ENCODE measurements at places on chromosomes 13 and 19.

DNA sequence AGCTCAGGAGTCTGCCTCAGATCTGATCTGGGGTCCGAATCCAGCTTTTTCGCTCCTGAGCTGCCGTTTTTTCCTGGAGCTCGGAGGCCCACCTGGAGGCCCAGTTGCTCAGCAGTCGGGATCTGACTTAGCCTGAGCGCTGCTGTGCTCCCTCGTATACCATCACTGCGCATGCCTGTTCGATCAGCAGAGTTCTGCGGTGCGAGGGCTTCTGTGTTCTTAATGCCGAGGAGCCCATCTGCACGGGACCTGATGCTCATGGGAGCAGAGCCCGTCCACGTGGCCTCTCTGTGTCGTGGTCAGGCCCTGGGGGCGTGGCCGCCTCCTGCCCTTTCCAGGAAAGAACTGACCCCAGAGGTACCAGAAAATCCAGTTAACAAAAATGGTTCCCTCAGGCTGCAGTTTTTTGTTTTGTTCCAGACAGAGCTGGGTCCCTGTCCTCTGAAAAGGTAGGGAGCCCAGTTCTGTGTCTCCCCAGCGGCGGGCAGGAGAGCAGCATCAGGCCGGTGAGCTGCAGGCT is 57.4 kb downstream of the MCF2L start:
- no peak for DNase-seq

DNA sequence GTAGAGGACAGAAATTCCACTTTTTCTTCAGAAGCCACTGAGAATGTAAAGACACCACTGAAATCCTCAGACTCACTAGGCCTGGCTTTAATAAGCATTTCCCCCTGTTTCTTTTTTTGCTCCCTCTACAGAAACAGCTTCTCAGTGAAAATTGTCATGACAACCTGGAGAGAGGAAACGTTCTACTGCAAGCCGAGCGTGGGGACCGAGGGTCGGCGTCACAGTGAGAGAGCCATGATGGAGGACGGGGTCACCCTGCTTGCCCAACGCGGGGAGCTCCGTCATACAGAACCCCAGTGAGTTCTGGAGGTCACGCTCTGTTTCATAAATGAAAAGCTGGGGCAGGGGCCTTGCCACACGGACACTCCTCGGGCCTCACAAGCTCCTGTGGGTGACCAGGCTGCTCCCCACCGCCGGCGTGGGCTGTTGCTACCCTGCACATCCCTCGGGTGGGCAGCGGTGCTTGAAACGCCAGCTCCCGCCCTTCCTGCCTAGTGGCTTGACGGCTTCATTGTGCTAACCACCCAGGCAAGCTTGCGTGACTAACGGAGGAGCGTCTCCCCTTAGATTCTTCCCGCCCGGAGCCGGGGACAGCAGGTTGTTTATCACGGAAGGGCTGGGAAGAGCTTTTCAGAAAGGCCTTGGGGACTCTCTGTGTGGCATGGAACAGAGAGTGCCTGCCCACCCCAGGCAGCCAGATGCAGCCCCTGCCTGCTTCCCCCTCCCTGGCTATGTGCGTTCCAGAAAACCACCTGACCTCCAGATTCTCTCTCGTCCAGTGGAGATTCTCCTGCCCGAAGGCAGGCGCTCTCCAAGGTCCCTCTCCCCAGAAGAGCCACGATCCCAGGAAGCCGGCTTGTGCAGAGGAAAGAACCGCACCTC is 153.6 kb downstream of the KATNAL1 start:
- DNase-seq: no peak

GRCh38 chr13:113919761-113920559 is 53.9 kb downstream of the C13orf46 start:
- DNase-seq: no peak

GRCh38 chr13:94329277-94329676 is 150.2 kb downstream of the DCT start:
- DNase-seq: no peak

DNA sequence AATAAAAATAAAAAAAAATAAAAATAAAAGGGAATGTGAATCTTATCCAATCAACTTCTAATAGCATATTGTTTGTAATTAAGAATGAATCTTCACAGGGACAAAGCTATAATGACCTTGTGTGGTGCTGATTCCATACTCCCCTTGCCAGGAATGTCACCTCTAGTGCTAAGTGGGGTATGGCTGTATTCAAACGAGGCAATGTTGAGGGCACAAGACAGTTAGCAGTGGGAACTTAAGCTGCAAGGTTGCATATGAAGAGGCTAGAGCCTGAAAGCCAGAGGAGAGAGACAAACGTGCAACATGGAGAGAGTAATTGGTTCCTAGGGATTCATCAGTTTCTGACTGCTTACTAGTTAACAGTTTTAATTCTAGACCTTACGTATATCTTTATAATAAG is 43.9 kb upstream of the CSNK1A1L start:
- DNase-seq: no peak

GRCh38 chr13:27605610-27606200 is 14.6 kb downstream of the LNX2 start:
- DNase-seq: no peak

DNA sequence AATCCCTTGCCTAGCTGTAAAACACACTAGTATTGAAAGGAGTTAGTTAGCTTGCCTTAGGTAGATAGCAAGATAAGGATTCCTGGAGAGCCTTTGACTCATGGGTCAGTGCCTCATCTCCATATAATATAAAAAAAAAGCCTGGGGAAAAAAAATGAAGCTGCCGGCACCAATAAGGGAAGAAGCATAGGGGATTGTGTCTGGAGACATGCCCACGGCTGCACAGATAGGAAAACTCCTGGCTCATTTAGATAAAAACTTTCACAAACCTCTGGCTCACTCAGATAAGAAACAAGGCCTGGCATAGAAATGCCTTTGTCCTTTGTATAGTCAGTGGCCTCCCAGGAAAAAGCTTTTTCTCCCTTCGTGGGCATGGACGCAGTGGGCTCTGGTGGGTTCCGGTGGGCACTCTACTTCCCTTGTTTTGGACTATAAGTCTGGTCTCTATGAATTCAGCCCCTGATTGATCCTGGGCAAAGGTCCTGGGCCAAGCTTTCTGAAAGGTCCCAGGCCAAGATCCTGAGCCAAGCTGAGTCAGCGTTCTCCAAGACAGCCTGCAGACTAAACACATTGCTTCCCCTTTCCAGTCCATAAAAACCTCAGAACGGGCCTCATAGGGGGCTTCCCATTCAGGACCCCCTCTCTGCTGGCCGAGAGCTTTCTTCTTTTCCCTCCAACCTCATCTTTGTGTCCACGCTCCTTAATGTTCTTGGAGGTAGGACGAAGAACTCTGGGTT is 4.9 kb upstream of the OR7A17 start:
- no peak for DNase-seq

- no peak for DNase-seq
Measured at GRCh38 chr13:110562036-110562597, 595 bp upstream of the RAB20 start.

- no peak for DNase-seq
Measured at GRCh38 chr19:40192758-40193586, 1.7 kb downstream of the MAP3K10 start.

GRCh38 chr13:77040835-77041234 is 13.9 kb upstream of the FBXL3 start:
- DNase-seq: no peak

DNA sequence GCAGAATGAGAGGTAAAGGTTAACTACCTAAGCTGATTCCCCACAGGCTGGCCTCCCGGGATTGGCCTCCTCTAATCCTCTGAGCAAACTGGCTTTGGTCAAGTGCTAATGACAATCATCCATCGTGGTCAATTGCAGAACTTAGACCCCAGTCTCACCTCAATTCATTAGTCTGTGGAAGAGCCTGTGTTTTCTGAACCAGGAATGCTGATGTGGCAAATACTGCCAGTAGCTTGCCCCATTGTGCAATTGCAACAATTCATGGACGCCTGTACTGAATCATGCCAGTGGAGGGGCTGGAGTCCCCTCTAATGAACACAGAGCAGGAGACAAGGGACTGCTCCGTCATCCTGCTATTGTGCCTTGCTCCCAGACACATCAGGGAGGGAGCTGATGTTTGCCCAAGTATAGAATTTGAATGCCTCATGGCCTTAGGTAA is 1256.5 kb downstream of the EFNB2 start:
- no peak for DNase-seq

DNA sequence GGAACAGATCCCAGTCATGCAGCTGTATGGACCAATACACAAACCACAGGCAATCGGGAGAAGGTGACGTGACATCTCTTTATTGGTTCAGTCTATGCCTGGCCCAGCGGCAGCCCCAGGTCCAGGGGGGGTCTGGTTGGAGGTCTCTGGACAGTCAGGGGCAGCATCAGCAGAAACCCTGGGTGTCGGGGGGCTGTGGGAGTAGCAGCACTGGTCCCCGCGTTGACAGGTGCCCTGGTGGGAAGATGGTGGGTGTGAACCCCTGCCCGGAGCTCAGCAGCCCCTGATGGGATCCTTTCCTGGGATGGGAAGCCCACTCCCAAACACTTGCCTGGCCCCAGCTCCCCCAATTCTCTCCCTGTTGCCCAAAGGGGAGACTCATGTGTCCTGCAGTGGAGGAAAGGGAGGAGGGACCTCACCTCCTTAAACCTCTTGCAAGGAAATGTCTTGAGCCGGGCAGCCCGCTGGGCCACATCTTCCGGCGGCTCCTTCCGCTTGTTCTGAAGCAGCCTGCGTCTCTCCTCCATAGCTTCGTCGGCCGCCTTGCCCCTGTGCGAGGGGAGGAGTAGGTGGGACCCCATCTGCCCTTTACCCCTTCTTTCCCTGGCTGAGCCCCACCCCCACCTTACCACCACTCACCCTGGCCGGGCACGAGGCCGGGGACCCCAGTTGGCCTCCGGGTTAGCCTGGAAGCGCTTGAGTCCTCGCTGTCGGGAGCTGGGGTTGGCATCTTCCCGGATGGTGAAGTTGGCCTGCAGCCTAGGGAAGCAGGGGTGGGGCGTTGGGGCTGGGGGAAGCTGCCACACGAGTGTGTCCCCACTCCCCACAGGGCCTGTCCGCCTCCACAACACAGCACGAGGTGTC is 2.4 kb upstream of the LYL1 start:
- DNase-seq: no peak

DNA sequence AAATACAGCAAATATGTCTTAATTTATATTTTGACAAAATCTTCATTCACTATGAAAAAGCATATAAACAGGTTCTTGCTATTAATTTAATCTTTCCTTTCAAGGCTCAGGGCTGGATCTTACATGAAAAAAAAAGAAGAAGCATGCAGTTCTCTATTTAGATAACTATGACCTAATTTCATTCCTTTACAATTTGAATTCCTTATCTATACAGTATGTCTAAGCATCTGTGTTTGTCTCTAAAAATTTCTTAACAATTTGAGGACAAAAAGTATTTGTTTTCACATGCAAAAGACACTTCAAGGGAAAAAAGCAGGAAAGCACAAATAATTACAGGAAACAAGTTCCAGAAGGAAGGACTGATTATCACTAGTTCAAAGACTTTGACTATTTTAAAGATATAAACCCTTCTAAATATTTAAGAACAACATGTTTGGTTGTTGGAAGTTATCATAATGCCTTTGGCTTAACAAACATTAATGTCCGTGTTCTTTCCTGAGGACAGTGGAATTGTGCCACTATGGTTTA is 157.5 kb downstream of the TBC1D4 start:
- DNase-seq: no peak

DNA sequence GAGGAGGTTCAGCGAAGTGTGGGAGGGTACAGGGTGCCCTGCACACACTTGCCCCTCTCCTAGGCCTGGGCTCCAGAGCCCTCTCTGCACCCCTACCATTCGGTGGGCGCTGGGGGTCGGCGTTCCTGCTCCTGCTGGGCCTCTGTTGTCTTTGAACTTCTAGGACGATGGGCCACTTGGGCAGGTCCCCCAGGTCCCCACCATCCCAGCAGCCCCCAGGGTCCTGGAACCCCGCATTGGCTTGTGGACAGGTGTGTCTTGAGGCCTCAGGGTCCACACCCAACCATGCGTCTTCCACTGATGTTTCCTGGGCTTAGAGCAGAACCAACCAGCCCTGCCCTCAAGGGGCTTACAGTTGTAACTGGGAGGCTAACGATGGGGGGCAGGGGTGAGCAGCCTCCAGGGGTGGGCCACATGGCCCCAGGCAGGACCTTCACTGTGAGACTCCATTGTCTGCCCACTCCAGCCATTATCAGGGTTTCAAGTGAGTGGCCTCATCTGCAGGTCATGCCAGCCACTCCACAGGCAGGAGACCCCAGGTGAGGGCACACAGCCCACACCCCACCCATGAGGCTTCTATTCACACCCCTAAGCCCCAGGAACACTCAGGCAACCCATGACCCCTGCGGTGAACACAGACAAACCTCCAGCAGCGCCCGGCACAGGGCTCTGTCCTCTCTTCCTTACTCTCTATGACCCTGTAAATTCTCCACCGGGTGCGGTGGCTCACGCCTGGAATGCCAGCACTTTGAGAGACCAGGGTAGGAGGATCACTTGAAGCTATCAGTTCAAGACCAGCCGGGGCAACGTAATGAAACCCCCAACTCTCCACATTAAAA is 2.0 kb upstream of the KLF16 start:
- no peak for DNase-seq

DNA sequence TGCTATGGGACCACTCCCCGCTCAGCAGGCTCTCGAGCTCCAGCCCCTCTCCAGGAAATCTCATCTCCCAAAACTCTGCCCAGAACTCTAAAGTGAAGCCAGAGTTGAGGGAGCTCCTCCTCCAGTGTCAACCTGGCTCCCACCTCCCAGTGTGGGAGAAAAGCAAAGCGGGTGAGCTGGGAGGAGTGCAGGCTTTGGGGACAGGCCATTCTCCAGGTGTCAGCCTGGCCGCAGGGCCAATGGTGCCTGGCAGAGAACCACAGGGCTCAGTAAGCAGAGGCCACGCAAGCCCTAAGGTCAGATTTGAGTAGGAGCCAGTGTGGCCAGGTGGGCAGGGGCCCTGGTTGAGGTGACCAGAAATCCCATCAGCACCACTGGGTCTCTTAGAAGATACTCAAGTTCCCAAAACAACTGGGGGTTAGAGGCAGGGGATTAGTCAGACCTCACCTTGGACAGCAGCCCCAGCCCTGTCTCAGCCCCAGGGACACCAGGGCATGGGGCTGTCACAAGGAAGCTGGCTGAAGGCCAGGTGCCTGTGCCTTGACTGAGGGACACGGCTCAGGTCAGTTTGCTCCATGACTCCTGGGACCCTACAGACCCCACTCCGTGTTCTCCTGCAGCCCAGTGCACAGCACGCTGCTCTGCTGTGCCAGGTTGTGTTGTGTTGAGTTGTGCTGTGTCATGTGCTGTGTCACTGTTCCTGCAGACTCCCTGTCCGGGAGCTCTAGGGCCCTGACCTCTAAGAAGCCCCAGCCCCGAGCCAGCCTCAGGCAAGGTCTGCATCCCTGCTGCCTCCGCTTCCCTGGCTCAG is 2.8 kb upstream of the ZNF181 start:
- no peak for DNase-seq

- DNase-seq: no peak
Measured at GRCh38 chr19:54421169-54421516, 5.9 kb downstream of the TTYH1 start.

- no peak for DNase-seq
Measured at GRCh38 chr19:17490411-17490810, 20.1 kb downstream of the SLC27A1 start.

DNA sequence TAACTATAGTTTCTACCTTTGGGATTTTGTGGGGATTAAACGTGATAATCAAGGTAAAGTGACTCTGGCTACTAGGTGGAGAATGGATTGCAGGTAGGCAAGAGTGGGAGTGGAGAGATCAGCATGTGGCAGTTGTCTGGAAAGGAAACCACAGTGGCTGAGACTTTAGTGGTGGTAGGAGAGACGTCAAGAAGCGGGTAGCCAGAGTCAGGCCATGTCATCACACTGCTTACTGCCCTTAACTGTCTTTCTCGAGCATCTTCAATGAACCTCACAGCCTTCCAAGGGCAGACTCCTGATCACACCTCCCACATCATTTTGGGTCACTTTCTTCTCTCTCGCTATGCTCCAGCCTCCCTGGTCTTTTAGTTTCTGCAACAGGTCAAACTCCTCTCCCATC is 28.6 kb upstream of the MBNL2 start:
- no peak for DNase-seq

- DNase-seq: no peak
Measured at GRCh38 chr19:40768869-40769268, 6.5 kb upstream of the MIA start.
